ENCODE measurements at places on chromosomes 11 and 22.

DNA sequence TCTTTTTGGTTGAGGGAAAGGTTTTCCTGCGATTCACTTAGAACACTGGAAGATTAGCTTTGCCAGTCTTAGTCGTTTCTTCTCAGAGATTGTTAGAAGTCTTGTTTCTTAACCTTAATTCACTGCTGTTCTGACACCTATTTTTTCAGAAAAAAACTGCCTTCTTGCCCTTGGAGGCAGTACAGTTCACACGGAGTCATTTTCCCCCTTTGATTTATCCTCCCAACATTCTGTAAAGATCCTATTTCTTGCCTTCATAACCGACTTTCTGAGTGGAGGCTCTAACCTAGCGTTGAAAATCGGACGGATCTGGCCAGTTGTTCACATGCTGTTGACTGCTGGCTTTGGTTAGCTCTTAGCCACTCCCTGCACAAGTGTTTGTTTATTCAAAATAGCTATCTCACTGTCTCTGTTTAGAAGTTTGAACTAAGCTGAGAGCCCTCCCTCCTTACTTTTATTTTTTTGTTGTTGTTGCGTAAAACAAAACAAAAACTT, 737 bp downstream of the BCL2L13 start:
- DNase-seq: peak; percentile 38

DNA sequence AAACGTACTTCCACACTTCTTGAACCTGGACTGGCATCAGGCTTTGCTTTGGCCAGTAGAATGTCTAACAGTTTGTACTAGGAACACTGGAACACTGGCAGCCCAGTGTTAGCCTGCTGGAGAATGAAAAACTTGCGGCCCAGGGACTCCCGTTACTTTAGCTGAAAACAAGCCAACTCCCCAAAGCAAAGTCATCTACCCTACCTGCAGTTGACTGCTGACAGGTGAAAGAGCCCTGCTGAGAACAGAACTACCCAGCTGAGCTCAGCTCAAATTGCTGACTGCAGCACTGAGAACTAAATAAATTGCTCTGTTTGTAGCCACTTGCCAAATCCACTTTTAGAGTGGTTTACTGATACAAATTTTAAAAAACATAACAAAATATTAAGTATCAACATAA, 342.5 kb downstream of the LRRC4C start:
- no peak for DNase-seq

DNA sequence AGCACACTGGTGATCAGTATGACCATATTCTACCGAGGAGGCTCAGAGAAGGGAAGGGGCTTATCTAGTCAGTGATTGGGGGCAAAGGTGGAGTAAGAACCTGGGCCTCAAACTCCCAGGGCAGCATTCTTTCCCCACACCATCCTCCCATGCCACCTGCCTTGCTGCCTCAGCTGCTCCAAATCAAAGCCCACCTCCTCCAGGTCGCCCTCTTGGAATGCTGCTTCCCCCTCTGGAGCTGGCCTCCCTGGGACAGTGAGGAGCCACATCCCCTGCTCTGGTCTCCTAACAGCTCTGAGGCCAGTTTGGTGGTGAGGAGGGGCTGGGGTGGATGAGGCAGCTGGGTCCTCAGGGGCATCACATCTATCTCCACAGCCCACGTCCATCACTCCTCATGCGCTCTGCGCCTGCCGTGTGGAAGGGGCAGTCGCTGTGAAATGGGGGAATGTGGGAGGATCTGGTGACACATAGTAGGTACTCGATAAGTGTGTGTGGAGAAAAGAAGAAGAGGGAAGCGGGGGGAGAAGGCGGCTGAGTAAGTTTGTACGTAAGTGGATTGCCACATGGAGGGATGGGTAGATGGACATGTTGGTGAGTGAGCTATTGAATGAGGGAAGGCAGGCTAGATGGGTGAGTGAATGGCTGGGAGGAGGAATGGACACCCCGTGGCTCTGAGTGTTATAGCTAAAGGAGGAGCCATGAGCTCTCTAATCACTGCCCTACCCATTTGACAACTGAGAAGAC, 16.1 kb upstream of the ARHGEF17 start:
- DNase-seq: no peak

- DNase-seq: peak; percentile 49
Observed at GRCh38 chr11:75351791-75352587, 528 bp upstream of the ARRB1 start.

- DNase-seq: no peak
Observed at GRCh38 chr11:70559516-70559915, 161.2 kb downstream of the CTTN start.

- no peak for DNase-seq
Observed at GRCh38 chr11:96311120-96311568, 31.9 kb downstream of the MAML2 start.

DNA sequence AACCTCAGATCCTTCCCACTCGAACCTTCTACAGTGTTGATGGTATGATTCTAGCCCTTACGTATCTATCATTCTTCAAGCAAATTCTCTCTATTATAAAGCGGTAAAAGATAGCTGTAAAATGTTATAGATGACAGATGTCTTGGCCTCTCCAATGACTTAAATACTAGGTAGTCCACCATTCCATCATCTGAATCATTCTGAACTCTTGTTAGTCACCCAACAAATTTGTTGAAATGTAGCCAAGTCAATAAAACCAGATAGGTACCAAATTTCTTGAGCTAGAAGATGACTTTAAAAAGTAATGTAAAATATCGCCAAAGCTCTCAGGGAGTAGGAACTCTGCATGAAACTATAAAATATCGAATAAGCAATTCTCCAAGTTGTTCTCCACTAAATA, 32.6 kb upstream of the PICALM start:
- DNase-seq: no peak

GRCh38 chr22:36726007-36726380, 22.4 kb upstream of the CACNG2 start:
- DNase-seq: no peak

- DNase-seq: no peak
Observed at GRCh38 chr11:120358729-120359128, 22.5 kb downstream of the ARHGEF12 start.

- peak; percentile 83 for DNase-seq
Observed at GRCh38 chr22:37316875-37317371, 34.6 kb downstream of the CYTH4 start.

DNA sequence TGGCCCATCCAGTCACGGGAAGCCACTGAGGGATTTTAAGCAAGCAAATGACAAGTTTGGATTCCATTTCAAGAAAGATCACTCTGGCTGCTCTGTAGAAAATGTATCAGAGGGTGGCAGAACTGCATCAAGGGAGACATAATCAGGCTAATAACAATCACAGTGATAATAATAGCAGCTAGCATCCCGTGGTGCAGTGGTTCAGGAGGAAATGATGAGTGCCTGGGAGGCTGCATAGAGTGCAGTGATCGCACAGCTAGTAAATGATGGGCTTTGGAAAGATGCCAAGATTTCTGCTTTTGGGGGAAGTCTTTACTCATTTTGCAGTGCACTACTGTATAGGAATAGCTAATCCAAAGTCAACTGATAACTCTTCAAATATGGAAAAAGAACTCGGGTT, 35.8 kb downstream of the TNRC6B start:
- no peak for DNase-seq

- DNase-seq: peak; percentile 81
Observed at GRCh38 chr22:37633625-37634416, 5.6 kb upstream of the SH3BP1 start.

DNA sequence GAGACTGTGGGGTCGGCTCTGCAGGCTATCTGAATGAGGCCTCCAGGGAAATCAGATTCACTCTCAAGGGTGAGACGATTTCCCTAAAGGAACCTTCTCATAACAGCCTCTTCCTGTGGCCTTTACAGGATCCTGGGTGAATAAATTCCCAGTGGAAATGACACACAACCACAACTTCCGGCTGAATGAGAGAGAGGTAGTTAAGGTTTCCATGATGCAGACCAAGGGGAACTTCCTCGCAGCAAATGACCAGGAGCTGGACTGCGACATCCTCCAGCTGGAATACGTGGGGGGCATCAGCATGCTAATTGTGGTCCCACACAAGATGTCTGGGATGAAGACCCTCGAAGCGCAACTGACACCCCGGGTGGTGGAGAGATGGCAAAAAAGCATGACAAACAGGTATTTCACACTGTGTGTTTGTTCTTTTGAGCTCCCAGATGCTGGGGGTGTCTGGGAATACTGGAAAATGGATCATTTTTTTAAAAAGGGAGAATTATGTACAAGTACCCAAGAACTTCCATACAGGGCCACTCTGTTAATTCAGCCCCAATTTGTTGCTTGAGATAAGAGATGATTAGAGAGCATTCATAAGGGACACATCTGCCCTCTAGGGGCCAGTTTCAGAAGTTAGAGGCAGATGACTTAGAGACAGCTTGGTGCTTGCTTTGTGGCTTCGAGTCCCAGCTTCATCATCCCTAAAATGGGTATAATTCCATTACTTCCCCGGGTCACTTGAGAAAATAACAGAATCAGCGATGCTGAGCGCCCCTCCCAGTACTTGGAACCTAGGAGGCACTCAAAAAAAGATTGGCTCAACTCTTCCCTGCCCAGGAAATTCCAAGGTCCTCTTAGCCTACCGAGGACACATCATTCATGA, 10.2 kb downstream of the SERPIND1 start:
- DNase-seq: peak; percentile 61

DNA sequence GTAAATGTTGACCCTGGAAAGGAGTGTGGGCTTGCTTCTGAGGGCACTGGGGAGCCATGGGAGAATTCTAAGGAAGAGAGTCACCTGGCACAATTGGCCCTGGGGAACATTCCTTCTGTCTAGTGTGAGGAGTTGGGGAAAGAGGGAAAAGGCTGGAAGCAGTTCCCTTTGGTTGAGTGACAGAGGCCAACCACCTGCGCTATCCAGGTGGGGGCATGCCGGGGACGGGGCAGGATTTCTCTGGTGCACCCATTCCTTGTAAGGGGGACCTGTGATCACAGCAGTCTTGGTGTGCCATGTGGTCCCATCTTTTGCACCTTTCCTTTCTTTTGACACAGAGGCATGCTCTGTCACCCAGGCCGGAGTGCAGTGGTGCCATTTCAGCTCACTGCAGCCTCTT, 92.1 kb upstream of the GRK3 start:
- no peak for DNase-seq

- DNase-seq: no peak
Observed at GRCh38 chr11:123729602-123730001, 11.9 kb downstream of the ZNF202 start.

GRCh38 chr11:41878095-41878494, 418.6 kb upstream of the LRRC4C start:
- no peak for DNase-seq

DNA sequence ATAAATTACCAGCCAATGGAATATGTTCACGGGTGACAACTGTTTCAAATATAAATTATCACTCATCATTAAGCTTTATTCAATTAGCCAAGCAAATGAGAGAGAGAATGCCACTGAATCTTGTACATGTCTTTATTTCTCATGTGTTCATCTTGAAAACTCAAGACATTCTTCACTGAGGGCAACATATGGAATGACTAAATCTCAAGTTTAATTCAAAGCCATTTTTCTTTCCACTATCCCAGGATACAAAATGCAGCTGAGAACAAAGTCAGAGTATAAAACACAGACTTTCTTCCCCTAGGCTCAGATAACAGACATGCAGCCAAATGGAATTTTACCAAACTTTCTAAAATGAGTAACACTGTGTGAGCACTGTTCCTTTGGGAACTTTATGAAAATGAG, 12.1 kb upstream of the BBOX1 start:
- no peak for DNase-seq

DNA sequence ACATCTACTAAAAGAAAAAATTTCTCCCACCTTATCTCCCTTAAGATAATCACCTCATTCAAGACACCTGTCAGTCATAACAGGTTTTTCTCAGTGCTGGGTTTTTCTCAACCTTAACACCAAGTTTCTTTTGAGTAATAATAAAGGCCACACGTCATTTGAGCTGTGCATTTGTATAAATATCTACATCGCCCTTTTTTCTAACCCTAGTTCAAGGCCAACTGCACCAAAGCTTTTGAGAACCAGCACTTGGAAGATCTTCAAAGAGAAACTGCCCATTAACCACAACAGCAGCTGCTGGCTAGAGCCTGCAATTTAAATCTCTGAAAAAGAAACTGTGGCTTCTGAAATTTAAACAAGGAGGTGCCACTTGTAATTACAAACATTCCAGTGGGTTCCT, 6.9 kb downstream of the CADM1 start:
- no peak for DNase-seq

DNA sequence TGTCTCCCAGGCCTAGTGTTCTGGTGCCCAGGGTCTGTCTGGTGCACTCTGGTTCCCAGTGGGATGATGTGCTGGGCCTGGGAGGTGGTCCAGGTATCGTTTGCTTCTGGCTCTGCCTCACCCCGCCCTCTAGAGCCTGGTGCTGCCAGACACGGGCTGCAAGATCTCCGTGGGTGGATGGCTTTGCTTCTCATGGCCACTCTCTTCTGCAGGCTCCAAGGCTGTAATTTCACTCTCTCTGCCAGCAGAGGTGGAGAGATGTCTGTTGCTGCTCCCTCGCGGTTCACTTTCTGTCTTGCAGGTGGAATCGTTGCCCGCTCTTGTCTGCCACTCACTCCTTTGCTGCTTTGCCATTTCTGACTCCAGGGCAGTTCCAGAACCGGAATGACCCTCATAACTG, 13.4 kb downstream of the NADSYN1 start:
- no peak for DNase-seq

- DNase-seq: no peak
Observed at GRCh38 chr22:36274531-36274930, 21.6 kb downstream of the APOL1 start.

- DNase-seq: no peak
Observed at GRCh38 chr22:42328784-42329145, 58.3 kb upstream of the TCF20 start.

DNA sequence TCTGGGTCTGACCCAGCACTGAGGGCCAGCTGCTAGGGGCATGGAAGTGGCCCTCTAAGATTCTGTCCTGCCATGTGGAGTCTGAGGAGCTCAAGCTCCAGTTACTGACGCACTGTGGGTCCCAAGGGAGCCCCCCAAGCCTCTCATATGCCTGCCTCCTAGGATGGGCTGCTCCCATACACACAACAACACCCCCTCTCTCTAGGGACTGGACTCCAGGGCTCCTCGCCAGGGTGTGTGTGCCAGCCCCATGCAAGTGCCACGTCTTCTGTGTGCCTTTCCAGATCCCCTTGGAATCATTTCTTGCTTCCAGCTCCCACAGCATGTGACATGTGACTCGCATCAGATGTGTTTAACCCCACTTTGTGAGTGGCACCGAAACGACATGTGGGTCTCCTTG, 234.5 kb downstream of the CEP164 start:
- no peak for DNase-seq

DNA sequence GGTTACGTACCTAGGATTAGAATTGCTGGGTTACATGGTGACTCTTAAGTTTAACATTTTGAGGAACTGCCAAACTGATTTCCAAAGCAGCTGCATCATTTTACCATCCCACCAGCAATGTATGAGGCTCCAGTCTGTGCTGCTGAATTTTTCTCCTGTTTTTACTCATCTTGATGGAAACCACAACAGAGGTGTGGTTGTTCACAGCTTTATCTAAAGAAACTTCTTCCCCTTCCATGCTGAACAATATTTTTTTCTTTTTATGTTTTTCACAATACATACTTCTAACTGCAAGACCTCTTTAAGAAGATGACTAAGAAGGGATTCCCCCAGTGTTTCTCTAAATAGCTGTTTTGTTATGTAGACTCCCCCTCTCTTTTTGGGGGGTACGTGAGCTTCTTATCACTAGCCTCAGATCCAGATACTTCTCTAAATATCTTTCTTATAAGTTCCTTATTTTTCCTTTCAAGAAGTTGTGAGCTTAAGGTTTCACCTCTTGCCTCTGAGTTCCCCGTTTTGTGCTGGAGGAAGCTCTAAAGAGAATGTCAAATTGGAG, 24.0 kb downstream of the TCP11L1 start:
- peak; percentile 84 for DNase-seq

Data from activated CD4-positive, alpha-beta T cell treated with anti-CD3 and anti-CD28 coated beads, Interleukin-10, Interleukin-2, amounts not matched to agents 100 ng/mL and 50 ng/mL, durations not matched to agents 16 hours and 8 hours (primary cell).